ENCODE measurements at places on chromosomes 1 and 21.

- no peak for DNase-seq
Observed at GRCh38 chr1:215497528-215497927, 69.6 kb upstream of the KCTD3 start.

DNA sequence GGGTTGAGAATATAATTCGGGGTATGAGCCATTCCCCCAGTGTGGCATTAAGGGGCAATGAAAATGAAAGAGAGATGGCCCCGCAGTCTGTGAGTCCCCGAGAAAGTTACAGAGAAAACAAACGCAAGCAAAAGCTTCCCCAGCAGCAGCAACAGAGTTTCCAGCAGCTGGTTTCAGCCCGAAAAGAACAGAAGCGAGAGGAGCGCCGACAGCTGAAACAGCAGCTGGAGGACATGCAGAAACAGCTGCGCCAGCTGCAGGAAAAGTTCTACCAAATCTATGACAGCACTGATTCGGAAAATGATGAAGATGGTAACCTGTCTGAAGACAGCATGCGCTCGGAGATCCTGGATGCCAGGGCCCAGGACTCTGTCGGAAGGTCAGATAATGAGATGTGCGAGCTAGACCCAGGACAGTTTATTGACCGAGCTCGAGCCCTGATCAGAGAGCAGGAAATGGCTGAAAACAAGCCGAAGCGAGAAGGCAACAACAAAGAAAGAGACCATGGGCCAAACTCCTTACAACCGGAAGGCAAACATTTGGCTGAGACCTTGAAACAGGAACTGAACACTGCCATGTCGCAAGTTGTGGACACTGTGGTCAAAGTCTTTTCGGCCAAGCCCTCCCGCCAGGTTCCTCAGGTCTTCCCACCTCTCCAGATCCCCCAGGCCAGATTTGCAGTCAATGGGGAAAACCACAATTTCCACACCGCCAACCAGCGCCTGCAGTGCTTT, 9.4 kb downstream of the PROX1 start:
- DNase-seq, result no peak

- DNase-seq, result no peak
Observed at GRCh38 chr21:38243732-38244406, 12.9 kb upstream of the KCNJ15 start.

- no peak for DNase-seq
Observed at GRCh38 chr1:14583788-14584187, 14.7 kb upstream of the KAZN start.

- no peak for DNase-seq
Observed at GRCh38 chr1:148160343-148161052, 8.4 kb upstream of the NBPF11 start.

DNA sequence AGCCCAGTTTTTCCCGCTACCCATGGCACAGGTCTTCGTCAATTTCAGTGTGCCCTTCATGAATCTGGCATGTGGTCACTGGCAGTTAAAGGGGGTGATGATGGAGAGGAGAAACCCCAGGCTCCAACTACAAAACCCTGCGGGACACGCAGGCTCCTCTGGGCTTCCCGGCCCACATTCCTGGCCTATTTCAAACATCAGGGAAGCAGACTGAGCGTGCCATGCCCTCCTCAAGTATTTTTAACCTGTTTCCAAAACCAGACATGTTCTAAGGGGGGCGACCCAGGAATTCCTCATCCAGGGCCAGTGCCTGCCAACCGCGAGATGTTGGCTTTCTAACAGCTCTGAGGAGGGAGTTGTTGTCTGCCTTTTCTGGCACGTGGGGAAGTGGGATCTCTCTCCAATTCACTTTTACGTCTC, 85.1 kb downstream of the CAPZB start:
- no peak for DNase-seq

DNA sequence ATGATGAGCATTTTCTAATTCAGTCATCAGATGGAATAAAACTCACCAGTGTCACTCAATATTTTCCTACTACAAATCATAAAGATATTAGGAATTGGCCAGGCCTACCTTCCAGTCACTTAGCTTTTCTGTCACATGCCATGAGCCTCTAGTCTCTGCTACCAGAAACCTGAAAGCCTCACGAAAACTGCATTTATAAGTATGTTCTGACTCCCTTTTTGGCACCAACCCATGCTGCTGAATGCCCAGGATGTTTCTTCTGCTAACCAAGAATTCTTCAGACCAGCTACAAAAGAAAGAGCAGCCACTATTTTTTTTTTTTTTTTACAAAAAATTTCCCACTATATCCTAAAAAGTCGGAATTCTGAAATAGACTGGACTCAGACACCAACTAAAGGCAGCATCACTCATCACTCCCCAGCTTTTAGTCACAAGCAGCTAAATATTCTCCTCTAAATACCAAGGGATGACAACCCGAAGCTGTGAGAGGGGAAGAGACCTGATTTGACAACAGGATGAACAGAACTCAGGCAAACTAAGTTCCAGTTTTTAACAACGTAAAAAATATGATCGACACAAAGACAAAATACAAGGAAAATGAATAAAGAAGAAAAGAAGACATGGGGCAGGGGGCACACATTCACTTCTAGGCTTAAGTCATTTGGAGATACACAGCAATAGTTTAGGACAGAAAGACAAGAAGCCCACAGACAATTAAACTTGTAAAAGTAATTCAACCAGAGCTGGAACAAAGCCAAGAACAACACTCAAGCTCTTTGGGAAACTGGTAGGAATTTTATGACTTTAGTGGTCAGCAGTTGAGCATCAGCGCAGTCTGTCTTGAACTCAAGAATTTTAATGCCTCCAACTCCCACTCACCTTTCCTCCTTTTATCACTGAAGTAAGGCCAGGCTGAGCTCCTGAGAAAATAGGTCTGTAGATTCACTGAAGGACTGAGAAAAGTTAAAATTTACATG, 1.7 kb downstream of the DCAF8 start:
- no peak for DNase-seq

GRCh38 chr1:36419569-36419968, 21.9 kb upstream of the LSM10 start:
- no peak for DNase-seq

- DNase-seq, result no peak
Observed at GRCh38 chr1:54230507-54231339, 30.8 kb downstream of the MRPL37 start.

Measured in effector CD4-positive, alpha-beta T cell (primary cell).